ENCODE measurements at places on chromosomes 7 and 10.

DNA sequence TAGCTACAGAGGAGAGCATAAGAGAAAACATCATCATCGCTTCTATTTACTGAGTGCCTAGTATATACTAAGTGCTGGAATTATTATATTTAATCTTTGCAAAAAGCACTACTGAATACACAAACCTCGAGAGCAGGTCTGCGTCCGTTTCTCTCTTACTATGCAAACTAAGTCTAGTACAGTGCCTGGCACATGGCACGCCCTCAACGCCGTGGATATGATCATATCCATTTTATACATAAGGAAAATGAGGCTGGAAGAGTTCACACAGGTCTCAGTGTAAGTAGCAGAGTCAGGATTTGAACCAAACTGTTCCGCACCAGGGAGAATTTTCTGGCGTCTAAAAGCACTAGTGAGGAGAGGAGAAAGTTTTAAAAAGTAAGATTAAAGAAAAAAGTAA is 17.6 kb downstream of the MXI1 start:
- no peak for DNase-seq

DNA sequence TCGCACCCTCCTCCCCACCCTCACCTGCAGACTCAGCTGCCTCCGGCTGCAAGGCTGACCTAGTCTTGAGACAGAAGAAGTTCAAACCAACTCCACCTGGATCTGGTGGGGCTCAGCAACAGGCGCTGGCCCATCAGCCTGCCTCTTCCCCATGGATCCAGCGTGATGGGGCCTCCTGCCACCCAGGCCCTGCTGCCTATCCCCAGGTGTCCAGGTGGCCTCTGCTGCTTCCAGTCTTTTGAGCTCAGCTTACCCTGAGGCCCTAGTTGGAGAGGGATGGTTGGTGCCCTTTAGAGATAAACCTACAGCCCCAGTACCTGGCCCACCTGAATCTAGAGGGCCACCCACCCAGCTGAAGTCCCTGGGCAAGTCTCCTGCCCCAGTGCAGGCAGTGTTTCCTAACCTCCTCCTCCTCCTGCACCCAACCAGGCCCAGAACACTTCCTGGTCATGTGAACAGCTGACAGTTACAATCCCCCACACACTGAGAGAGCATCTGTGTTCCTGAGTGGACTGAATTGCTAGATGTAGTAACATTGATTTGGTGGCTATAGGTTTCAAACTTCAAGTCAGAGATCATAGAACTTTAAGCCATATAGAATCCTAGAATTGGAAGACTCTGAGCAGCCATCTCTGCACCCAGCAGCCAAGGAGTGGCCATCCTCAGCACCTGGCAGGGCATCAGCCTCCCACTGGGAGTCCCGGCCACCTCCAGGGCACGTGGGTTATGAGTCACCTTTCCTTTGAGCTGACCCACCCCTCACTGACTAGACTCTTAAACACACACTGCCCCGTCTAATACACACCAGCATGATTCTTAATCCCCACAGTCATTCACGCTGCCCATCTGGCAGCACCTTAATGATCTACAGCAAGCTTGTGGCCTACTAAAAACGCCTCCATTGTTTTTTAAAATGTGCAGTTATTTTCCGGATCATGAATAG is 51.9 kb downstream of the ALOX5 start:
- DNase-seq = no peak

- DNase-seq = no peak
Observed at GRCh38 chr10:101682172-101682825, 12.7 kb downstream of the FBXW4 start.

- no peak for DNase-seq
Observed at GRCh38 chr10:118096022-118096421, 49.3 kb upstream of the RAB11FIP2 start.

- DNase-seq = no peak
Observed at GRCh38 chr7:96837593-96837992, 127.9 kb upstream of the SEM1 start.

DNA sequence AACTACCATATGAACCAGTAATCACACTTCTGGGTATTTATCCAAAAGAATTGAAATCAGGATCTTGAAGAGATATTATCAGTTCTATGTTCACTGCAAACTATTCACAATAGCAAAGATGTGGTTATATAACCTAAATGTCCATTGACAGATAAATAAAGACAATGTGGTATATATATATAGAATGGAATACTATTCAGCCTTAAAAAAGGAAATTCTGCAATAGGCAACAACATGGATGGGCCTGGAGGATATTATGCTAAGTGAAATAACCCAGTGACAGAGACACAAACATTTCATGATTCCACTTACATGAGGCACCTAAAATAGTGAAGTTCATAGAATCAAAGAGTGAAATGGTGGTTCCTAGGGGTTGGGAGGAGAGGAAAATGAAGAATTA is 90.6 kb upstream of the CDK1 start:
- DNase-seq = no peak

DNA sequence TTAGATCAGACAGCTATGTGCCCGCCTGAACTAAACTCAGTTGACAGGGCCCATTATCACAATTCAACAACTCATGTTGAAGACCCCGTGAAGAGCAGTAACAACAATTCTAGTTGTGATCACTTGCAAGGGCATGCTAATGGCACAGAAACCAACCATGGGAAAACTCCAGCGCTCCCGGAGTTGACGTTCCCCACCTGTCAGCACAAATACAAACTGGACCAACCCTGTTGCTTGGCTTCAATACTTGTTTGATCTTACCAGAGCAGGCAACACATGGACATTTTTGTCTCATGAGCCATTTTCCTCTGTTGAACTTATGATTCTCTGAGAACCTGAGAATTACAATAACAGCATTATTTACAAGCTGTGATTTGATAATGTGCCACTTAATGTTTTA is 119.0 kb upstream of the LANCL2 start:
- DNase-seq = no peak

DNA sequence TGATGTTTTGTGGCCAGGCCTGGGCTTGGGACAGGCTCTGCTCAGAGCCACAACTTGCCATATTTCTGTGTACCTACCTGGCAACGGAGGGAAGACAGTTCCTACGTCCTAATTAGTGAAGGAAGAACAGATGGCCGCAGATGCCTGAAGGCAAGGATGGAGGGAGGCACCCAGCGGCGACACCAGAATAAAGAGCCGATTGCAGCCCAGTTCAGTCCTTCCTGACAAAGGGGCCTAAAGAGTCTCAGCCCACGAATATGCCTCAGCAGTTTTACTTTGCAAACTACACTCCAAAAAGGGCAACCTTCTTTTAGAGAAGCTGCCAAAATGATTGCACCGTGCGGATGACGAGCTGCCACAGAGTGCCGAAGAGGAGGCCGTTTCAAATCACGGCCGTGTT is 585.8 kb downstream of the GLRX3 start:
- no peak for DNase-seq

- DNase-seq = no peak
Observed at GRCh38 chr7:24962418-24962962, 17.5 kb downstream of the OSBPL3 start.

- no peak for DNase-seq
Observed at GRCh38 chr7:6440381-6440780, 7.4 kb downstream of the DAGLB start.

DNA sequence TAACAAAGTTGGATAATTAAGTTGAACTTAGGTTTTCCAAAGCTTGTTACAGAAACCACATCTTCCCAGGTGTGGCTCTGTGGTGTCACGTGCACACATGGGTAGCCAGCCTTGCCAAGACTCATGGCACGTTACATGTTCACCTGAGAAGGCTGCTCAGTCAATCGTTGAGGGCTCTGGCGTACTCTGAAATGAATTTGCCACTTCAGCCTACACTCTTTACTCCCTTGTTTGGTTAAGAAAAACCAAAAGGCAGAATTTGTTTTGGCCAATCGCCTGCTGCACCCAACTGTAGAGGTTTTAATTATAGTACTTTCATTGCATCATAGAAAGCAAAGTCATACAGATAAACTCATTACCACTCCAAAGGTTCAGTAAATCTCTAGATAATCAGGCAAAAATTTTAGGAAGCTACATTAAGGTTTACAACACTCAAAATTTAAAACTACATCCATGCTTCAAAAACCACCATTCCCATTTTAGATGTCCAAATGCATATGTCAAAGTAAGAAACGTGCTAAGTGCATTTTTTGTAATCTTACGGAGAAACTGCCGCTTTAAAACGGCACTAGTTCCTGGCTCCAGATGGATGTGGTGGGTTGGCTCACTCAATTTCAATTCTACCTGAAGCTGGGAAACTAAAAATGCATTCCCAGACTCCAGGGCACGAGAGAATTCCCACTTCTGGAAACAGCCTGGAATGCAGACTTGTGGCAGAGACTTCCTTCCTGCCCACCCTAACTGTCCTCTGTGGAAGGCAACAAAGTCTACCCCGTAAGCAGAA is 88.4 kb downstream of the DIP2C start:
- no peak for DNase-seq

DNA sequence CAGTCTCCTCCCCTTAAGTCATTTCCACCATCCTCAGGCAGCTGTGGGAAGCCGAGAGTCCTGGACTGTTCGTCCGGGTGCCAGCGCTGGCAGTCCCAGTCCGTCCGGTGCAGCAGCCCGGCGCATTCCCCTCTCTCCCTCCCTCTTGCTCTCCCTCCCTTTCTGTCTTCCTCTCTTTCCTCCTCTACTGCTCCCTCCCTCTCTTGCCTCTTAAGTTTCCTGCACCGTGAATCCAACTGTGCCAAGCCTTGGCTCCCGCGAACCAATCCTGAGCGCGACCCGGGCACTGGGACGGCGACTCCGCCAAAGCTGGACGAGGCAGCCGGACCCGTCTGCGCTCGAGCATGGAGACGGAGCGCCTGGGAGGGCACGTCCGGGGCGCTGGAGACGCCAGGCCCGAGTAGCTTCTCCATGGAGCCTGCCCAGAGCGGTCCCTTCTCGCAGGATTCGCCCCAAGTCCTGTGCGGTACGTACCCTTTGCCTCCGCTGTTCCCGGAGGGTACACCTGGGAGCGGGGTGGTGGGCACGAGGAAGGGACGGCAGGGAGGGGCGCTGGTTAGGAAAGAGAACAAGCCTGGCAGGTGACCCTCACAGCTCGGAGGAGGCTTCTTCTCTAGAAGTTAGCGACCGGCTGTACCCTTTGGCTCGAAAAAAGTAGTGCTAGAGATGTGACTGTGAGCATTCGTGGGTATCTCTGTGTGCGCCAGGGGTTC is 1.0 kb downstream of the NXPH1 start:
- DNase-seq = no peak

DNA sequence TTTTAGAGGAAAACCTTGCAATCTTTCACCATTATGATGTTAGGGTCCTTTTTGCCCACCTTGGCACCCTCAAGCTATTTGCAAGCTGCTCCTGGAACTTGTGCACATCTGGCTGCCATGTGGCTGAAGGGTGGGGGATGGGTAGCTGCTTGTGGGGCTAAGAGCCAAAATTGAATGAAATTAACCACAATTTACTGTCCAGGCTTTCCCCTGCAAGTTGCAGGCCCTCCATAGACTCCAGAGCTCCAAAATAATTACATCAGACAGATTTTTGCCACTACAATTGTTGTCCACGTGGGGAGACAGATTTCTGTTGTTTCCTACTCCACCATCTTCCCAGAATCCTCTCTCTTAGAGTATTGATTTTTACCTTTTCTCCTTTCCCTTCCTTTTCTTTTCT is 19.1 kb downstream of the PI4K2A start:
- no peak for DNase-seq

GRCh38 chr7:150811-151221 is 41.6 kb upstream of the FAM20C start:
- DNase-seq = no peak

- DNase-seq = no peak
Observed at GRCh38 chr10:42950606-42951485, 126.0 kb upstream of the RET start.

- DNase-seq = no peak
Observed at GRCh38 chr10:5818894-5819293, 5.7 kb upstream of the GDI2 start.

- DNase-seq = no peak
Observed at GRCh38 chr7:107660381-107661080, at the start of gene SLC26A4. SLC26A4 (plus strand) TSS chr7:107660828; CDS start chr7:107661642, 814 bp downstream.

DNA sequence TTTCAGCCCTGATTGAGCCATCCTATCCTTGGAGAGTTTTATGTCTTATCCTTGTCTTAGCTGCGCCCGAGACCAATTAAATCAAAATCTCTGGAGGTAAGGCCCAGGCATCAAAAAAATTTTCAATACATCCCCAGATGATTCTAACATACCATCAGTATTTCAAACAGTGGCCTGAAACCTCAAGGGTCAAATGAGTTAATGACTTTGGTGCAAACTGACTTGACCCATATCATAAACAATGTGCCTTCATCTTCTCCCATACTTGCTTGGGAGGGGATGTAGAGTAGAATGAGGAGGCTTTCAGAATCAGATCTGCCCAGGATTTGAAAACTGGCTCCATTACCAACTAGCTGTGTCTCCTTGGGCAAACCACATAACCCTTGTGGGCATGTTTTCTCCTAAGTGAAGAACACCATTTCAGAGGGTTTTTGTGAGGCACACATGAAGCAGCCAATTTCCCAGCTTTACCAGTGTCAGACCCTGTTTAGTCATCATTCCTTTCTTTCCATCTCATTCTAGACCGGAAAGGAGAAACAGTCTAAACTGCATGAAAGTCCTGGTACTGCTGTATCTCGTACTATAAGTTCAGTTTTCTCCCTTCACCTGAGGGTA is 35.7 kb upstream of the ATXN7L1 start:
- no peak for DNase-seq

- no peak for DNase-seq
Observed at GRCh38 chr10:78572565-78572964, 496.2 kb upstream of the ZMIZ1 start.

DNA sequence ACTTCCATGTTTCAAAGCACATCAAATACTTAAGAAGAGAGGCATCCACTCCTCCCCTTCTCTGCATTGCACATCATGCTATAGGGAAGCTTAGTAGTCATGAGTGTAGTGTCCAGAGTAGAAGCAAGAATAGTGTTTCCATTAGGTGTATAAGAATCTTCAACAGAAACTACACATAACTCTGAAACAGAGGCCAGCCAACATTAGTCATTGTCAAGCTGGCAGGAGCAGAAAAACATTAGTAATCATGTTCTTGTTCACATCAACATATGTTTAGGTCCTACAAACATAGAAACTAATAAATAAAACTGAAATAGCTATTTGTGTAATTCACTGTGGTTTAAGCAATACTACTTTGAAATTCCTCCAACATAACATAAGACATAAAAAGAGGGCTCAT is 370.2 kb downstream of the PPP1R3A start:
- DNase-seq = no peak

- no peak for DNase-seq
Observed at GRCh38 chr10:7611909-7612308, 54.9 kb downstream of the ITIH5 start.

GRCh38 chr7:5203183-5203537 is 13.1 kb downstream of the WIPI2 start:
- DNase-seq = no peak

DNA sequence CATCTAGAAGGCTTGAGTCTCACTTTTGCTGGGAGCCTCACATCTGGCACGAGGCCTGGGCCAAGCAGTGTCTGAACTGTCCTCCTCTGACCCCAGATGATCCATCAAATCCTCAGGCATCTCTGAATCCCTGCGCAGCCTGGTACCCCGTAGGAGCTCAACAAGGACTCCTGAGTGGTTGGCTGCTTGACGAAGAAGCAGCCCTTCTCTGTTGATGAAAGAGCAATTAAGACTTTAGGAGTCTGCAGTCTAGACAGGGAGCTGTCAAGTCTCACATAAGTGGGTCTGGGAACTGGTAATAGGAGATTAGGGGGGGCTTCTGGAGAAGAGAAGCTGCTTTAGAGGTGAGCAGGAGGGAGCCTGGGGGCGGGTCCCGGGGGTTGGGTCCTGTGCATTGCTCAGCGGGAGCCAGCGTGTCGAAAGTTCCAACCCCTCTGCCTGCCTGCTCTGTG is 326.0 kb downstream of the RPS24 start:
- no peak for DNase-seq

Measured in cortex of kidney (tissue), 1 donor.